ENCODE measurements at places on chromosomes 2 and 18. TPM values are rescaled to one million over a fixed set of nuclear protein-coding genes. Genes with fewer than 3 reads are reported as not detected.
A peak's percentile ranks its signal among the peaks of the same experiment; 100 is the strongest.

GRCh38 chr2:24546669-24547068 lies 55.6 kb downstream of the NCOA1 start:
- no peak for DNase-seq

DNA sequence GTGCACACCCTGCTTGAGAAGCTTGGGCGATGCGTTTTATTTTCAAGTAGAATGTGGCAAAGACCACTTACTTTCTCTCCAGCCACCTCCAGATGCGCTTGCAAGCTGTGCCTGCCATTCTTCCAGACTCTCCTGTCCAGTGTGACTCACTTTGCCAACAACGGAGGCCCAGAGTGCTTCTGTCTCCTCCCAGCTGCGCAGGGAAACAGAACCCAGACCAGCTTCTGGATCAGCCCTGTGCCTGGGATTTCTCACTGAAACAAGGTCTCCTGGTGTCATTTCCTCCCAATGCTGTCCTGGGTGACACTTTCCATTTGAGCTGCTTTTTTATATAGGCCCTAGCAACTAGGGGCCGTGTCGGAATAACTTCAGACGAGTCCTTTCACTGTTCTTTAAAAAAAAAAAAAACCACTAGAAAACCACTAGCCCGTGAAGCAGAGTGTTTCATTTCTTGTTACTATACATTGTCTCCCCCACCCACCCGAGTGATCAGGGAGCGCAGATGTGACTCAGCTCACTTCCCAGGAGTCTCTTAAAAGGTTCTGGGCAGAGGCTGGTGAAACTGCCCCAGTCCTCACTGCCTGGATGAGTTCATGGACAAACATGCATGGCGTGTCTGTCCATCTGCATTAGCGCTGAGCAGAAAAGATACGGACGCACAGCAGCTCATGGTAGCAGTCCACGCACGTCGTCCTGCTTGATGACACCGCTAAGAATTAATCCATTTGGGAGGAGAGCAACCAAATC lies 25.3 kb upstream of the RPL31 start:
- DNase-seq, result no peak

- no peak for DNase-seq
Measured at GRCh38 chr2:29040552-29040951, 33.8 kb downstream of the PCARE start.

The DTNB gene
- total RNA-seq, result 37.8 TPM

GRCh38 chr2:28750316-28751251 lies 1.0 kb upstream of the PPP1CB start:
- no peak for DNase-seq

- no peak for DNase-seq
Measured at GRCh38 chr2:118148133-118148532, 59.9 kb downstream of the INSIG2 start.

The ANKRD30BL gene
- not detected for total RNA-seq

The KDM3A gene
- total RNA-seq, result 48.4 TPM

The C2orf78 gene
- not detected for total RNA-seq

- no peak for DNase-seq
Measured at GRCh38 chr2:180219491-180219890, 212.4 kb upstream of the CWC22 start.

DNA sequence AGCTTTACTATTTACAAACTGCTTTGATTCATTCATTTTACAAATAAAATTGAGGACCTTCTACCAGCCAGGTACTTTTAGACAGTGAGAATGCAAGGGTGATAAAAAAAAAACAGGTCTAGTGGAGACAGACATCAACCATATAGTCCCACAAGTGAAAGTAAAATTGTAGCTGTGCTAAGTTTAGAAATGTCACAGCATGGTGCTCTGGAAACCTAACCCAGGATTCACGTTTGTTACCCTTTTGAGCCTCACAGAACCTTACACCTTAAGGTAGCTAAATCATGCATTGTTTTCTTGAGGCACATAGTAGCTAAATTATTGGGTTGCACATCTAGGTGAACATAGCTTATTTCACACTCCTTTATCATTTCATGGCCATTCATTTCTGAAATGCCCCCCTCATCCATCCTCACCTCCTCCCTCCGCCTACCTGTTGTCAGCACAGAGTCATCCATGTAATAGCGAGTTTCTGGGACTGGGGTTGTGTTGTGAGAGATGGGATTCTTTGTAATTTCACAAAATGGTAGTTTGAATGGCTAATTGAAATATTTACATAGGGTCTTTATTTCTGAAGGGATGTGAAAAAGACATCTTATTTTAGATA lies 7.1 kb downstream of the MTA3 start:
- no peak for DNase-seq

The GKN1 gene
- total RNA-seq, result not detected

GRCh38 chr2:177547772-177548171 lies 155.2 kb downstream of the AGPS start:
- DNase-seq, result no peak

DNA sequence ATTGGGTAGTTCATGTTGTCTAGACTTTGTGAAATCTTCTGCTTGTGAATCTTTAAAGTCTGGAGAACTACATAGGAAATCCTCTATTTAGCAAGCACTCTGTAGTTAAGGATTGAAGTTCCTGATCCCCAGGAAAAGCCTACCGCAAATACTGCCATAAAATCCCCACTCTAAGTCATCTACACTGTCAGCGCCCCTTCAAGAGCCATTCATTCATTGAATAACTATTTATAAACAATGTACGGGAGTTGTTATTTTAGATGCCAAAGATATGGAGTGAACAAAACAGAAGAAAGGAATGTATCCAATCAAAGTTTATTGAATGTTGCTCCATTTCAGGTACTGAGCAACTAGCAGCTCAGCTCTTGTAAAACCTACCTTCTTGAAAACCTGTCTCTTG lies 36.5 kb upstream of the SLC39A10 start:
- DNase-seq, result no peak

- DNase-seq, result peak; percentile 50
Measured at GRCh38 chr18:78984941-78985784, 5.5 kb downstream of the SALL3 start.

The LOXL3 gene
- total RNA-seq, result 1.0 TPM

The CPLX4 gene
- not detected for total RNA-seq

DNA sequence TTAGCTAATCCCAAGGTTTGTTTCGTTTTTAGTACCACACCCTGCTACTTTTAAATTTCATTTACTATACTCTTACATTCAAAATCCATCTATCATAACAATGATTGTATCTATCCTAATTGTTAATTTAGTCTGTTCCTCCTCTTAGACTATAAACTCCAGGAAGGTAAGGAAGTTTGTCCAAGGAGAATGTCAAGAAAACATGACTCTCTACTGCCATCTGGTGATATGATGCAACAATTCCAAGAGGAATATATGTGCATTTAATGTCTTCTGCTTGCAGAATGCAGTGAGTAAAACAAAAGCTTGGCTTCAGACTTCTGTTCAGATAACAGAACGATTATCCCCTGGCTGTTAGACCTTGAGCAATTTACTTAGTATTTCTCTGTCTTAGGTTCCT lies 1267.1 kb downstream of the LRP1B start:
- DNase-seq, result peak; percentile 39

The REG1A gene
- 4.3 TPM for total RNA-seq

- DNase-seq, result no peak
Measured at GRCh38 chr2:28495551-28496250, at the start of gene PLB1. PLB1 (plus strand) TSS chr2:28496060; CDS start chr2:28496115, 55 bp downstream.

- DNase-seq, result no peak
Measured at GRCh38 chr2:219538504-219538951, 5.1 kb downstream of the CHPF start.

DNA sequence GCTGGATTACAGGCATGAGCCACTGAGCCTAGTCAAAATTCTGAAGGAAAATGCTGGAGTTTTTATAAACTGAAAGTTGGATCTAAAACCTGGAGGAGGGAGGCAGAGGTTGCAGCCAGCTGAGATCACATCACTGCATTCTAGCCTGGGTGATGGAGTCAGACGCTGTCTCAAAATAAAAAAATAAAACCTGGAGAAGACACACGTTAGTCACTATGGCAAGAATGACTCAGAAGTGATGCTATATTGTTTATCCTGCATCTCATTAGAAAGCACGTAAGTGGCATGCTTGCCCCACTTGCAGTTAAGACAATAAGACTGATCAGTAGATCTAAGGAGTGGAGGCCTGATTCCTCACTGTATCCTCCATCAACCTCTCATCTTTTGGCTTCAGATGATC lies 106.6 kb upstream of the STON1 start:
- peak; percentile 81 for DNase-seq

DNA sequence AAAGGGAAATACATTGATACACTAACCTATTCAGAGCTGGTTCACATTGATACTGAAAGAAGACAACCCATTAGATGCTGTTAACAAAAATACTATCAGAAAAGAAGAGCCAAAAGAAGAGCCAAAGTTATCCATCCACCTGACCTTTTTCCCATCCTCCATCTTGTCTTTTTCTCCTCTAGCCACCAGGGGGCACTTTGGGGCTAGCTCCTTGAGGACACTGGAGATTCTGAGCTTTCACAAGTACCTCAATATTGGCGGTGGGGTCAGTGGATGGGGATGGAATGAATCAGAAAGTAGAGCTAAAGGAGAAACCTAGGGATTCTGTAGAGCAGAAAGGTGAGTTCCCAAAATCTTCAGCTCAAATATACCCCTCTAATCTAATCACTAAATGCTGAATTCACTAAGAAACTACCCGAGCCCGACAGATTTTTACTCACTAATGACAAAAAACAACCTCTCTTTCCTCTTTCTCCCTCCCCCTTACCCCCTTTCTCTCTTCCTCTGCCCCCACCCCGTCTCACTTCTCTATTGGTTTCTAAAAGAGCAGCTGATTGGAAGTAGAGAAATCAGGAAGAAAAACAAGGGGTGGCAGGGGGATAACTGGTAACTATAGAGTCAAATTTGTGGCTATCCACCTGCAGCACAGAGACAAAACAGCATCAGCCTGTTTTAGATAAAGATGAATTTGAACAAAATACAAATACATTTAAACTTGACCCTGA lies 203.3 kb downstream of the TCF4 start:
- DNase-seq, result no peak

DNA sequence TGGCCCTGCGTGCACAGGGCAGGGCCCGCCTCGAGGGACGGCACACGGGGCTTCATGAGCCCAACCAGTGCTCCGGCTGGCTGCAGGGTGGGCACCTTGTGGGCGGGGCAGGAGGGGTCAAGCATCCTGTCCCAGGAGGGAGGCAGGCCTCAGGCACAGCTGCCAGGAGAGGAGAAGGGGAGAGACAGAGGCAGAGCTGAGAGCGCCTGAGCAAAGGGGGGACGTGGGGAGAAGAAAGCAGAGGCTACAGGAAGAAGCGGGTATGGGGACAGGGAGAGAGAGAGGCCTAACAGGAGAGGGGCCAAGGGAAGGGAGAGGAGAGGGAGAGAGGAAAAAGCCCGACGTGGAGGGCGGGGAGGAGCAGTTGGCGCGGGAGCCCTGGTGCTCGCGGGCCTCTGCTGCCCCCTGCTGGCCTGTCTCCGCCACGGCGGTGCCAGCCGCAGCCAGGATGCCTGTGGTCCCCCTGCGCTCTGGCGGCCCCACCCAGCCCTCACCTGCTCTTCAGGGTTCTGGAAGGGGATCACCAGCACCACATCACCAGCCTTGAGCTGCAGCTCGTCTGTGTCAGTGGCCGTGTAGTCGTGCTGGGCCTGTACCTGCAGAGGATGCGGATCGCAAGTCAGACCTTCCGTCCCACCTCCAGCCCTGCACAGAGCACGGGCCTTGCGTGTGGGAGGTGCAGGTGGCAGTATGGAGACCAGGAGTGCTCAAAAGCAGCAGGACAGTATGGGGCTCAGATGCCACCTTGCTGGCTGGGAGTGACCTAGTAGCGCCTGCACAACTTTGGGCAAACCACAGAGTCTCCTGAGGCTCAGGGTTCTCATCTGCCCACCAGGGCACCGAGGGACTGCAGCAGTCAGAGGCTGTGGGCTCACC lies 56.8 kb downstream of the BIN1 start:
- DNase-seq, result no peak

The CNRIP1 gene
- total RNA-seq, result not detected

DNA sequence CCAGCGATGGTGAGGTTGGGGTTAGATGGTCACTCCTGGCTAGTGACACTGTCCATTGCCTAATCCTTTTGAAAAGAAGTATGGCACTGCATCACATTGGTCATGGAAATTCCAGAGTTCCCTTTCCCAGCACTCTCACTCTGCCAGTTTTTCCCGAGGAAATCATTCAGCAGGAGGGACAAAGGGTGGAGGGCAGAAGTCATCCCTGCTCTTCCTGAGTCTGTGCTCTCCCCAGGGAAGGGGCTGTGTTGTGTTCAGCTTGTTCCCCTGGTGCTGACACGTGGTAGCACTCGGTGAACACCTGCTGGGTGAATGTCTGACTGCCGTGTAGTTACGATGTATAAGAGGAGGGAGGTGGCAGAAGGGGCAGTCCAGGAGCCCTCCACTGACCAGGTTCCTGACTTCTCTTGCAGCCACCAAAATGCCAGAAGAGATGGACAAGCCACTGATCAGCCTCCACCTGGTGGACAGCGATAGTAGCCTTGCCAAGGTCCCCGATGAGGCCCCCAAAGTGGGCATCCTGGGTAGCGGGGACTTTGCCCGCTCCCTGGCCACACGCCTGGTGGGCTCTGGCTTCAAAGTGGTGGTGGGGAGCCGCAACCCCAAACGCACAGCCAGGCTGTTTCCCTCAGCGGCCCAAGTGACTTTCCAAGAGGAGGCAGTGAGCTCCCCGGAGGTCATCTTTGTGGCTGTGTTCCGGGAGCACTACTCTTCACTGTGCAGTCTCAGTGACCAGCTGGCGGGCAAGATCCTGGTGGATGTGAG lies 21.6 kb downstream of the STEAP3 start:
- no peak for DNase-seq

DNA sequence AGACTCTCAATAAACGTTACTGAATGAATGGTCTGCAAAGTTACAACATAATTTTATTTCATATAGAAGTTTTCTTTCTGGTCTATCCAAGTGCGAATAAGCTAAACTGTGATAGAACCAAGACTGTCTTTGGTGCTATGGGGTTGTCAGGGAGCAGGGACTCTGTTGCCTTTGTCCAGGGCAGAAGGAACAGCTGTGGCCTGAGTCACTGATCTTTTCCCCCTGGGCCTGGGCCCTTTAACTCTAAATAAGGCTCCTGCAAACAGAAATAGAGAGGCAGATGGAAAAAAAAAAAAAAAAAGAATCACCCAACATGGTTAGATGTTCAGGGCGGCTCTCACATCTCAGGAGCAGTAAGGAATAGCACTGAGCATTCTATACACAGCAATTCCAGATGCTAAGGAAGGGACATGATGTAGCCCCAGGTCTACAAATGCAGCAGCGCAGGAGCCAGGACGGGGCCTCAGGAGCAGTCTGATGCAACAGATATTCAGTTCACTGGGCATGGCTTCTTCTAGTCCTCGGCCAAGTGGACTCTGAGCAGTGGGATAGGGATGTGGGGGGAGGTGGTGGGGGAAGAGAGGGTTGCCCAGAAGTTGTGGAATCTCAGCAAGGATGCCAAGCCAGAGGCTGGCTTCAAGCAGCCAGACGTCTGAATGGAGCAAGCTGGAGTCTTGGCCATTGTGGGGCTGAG lies 247.1 kb upstream of the SIX2 start:
- DNase-seq, result no peak

DNA sequence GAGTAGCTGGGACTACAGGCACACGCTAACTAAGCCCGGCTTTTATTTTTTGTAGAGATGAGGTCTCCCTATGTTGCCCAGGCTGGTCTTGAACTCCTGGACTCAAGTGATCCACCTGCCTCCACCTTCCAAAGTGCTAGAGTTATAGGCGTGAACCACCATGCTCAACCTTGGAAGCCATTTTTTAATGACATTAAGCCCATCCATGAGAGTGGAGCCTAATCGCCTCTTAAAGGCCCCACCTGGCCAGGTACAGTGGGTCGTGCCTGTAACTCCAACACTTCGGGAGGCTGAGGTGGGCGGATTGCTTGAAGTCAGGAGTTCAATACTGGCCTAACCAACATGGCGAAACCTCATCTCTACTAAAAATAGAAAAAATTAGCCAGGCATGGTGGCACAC lies 41.6 kb upstream of the TFCP2L1 start:
- DNase-seq, result no peak
